ENCODE measurements at places on chromosomes 12 and 14. TPM values are rescaled to one million over a fixed set of nuclear protein-coding genes. Genes with fewer than 3 reads are reported as not detected.

The SH2B3 gene
- total RNA-seq, result 34.6 TPM

DNA sequence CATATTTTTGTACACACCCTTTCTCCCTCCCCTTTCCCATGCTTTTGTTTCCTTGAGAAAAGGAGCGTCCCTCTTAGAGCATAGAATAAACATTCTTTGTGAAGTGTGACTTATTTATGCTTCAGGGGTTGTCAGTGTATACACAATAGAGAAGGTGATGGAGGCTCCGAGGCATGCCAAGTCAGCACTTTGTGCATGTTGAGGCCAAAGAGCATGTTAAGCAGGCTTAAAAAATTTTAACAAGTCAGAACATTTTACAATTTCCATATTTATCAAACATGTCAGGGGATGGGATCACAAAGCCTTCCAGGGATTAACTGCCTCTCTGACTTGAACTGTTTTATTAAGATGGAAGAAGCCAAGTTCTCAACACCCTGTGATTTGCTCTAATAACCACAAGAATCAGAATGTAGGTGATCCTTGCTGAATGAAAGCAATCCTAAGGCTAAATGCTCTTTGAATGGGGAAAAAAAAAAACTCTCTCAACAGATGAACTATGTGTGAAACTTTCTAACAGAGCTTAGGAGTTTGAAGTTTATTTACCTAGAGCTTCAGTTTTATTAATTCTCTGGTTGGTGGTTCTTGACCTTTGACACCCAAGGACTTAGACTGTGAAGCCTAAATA, 223.1 kb downstream of the RAD51B start:
- no peaks in the 10 kb centered on the region for H3K27me3 ChIP-seq
- peak; percentile 6 for DNase-seq
- no peaks in the 10 kb centered on the region for H3K36me3 ChIP-seq
- H3K4me3 ChIP-seq, result no peak overlapping the region

DNA sequence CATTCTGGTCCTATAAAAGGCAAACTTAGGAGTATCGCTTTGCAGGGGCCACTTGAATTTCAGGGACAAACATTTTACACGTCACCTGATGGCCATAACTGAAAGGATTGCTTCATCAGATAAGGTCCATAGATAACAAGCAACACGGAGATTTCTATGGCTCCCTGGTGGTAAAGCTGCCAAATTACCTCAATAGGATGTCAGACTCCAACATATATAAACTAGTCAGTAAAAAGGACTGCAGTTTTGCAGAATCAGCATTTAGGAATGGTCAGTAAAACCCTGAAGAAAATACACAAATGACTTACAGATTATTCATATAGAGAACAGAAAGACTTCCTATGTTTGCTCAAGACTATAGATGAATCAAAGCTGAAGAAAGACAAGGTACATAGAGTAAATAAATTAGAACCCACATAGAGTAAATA, 66.1 kb upstream of the GRIP1 start:
- H3K27ac ChIP-seq, result peak overlapping the region; percentile 20
- H3K27me3 ChIP-seq, result no peaks in the 10 kb centered on the region
- DNase-seq, result peak; percentile 81
- peaks cover 27% of the 10 kb centered on the region for H3K4me1 ChIP-seq

GRCh38 chr14:104333646-104334423, 195.4 kb downstream of the KIF26A start:
- peaks cover 50% of the 10 kb centered on the region for H3K27me3 ChIP-seq
- H3K36me3 ChIP-seq, result no peaks in the 10 kb centered on the region
- no peak for DNase-seq
- no peaks in the 10 kb centered on the region for H3K4me1 ChIP-seq
- H3K27ac ChIP-seq, result no peak overlapping the region
- H3K4me3 ChIP-seq, result no peak overlapping the region

DNA sequence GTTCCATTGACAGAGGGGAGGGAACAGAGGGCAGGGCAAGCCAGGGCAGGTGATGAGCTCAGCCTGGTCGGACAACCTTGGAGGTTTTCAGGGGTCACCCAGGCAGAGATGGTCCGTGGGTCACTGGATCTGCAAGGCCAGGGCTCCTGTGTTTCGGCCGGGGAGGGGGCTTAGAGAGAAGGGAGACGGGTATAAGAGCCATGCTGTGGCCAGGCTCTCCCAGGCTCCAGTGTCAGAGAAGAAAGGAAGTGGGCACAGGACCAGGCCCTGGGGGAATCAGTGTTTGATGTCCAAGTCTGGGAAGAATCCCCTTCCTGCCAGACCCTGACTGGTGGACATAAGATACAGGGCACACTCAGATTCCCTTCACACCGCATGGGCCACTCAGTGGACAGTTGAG, 36.9 kb downstream of the DIO3 start:
- H3K36me3 ChIP-seq, result no peaks in the 10 kb centered on the region
- H3K4me1 ChIP-seq, result no peaks in the 10 kb centered on the region
- H3K27ac ChIP-seq, result no peak overlapping the region
- H3K27me3 ChIP-seq, result no peaks in the 10 kb centered on the region

The RDH16 gene
- 0.86 TPM for total RNA-seq

The ZFYVE1 gene
- 13.0 TPM for total RNA-seq

DNA sequence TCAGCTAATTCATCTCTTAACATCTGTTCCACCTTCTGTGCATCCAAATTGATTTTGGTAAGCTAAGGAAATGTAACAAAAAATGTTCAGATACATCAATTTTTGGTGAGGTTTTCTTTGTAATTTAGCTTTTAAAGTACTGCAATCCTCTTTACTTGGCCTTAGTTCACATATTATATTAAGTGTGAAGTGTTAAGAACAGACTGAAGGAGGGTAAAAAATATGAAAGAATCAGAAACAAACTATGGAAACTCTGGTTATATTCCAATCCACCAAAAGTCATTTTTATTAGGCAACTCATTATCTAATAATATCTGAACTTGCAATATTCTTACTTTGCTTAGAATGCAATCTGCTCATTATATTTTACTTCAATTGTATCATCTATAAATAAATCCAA, 49.1 kb downstream of the CEP290 start:
- H3K27me3 ChIP-seq, result no peaks in the 10 kb centered on the region
- DNase-seq, result no peak
- no peaks in the 10 kb centered on the region for H3K4me1 ChIP-seq
- H3K27ac ChIP-seq, result no peak overlapping the region
